ENCODE measurements at places on chromosomes 6 and 20.

GRCh38 chr6:159959976-159960384 is 8.9 kb upstream of the IGF2R start:
- no peak for DNase-seq

DNA sequence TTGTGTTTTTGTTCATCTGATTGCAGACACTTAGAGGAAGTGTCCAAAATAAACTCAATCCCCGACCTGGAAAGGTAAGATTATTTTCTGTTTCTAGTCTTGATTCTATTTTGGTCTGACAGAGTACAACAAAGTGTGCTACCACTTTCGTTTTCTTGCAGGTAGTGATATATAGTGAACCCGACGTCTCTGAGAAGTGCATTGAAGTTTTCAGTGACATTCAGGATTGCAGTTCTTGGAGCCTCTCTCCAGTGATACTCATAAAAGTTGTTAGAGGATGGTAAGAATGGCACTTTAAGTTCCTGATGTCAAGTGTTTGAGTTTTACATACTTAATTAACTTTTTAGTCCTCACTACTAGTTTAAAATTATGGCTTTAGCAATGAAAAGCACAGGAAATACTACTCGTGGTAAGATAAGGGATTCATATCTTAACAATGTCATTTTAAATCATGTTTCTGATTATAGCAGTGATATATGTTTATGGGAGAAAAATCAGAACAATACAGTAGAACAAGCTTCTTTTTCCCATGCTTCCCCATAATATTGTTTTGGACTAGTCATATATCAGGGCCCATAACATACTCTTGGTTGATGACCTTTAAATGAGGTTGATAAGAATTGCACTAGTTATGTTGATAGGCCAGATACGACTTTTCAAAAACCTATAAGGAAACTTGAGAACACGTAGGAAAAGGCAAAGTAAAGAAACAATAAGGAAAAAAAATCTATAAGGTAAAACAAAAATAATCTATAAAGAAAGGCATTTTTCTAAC is 104.0 kb downstream of the RTN4IP1 start:
- no peak for DNase-seq

GRCh38 chr6:46652232-46652602 is 401 bp downstream of the CYP39A1 start:
- no peak for DNase-seq

DNA sequence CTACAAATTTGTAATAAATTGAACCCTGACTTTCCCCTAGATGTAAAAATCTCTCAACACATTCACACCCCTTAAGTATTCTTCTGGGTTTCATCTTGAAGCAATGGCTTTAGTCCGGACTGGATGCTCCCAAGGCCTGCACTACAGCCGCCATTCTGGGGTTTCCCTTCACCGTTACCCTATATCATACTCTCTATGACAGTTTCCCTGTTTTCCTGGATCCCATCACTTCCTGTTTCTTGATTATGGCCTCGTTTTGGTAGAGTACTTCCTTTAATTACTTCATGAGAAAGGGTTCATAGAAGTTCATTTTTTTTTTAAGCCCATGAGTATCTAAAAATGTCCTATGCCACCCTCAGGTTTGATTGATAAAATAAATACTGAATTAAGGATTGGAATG is 11.7 kb downstream of the FIG4 start:
- no peak for DNase-seq

DNA sequence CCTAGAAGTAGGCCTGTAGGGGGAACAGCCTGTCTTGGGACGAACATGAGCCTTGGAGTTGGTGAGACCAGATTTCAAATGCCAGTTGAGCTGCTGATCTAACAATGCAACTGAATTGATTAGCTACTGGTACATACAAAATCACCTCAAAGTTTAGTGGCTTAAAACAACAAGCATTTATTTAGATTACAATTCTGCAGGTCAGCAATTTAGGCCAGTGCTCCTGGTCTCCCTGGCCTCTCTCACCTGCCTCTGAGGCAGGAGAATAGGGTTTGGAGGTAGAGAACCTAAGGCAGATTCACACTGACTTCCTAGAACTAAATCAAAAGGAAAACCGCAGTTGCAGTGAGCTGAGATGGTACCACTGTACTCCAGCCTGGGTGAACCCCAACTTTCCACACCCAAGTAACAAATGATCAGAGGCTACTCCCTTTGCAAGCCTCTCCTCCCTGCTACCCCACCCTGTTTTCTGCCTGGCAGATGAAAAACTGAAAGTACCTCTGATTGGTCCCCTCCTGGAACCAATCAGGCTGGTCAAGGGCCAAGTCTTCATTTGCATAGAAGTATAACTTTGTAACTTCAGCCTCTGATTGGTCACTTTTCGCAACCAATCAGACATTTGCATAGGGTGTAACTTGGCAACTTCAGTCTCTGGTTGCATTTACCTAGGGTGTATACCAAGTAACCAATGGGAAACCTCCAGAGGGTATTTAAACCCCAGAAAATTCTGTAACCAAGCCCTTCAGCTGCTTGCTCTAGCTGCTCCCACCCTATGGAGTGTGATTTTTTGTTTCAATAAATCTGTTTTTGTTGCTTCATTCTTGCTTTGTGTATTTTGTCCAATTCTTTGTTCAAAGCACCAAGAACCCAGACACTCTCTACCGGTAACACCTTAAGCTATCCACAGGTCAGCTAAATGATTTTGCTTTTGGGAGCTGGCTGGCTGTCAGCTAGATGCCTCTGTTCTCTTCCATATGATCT is 8.1 kb upstream of the UBR2 start:
- DNase-seq = no peak

- DNase-seq = no peak
Observed at GRCh38 chr6:110852773-110853172, 21.8 kb upstream of the AMD1 start.

GRCh38 chr6:150702675-150703074 is 103.0 kb downstream of the PLEKHG1 start:
- no peak for DNase-seq

GRCh38 chr6:105402090-105402938 is 568 bp downstream of the PREP start:
- peak; percentile 9 for DNase-seq

- DNase-seq = no peak
Observed at GRCh38 chr6:12137480-12137879, 125.4 kb downstream of the HIVEP1 start.

DNA sequence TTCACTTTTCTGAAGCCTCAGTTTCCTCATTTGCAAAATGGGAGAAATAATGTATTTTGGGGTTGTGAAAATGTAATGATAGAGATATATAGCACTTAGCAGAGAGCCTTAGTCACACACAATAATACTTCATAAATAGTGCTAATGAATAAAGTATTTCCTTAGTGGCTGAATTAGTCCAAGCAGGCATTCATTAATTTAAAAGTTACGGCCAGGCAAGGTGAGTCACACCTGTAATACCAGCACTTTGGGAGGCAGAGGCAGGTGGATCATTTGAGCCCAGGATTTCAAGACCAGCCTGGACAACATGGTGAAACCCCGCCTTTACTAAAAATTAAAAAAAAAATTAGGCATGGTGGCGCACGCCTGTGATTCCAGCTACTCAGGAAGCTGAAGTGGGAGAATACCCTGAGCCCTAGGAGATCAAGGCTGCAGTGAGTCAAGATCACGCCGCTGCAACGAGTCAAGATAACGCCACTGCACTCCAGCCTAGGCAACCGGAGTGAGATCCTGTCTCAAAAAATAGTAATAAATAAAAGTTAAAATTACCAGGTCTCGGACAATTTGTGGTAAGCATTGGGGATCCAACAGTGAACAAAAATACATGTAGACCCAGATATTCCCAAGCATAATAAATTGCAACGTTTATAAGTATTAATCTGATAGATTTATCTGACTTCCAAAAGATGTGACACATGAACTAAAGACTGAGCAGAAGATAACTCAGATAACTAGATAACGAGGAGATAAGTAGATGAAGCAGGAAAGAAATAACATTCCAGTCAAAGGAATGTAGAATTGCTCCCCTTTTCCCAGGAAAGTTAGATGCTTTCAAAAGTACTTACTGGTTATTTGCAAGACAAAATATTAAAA is 2.1 kb upstream of the IBTK start:
- no peak for DNase-seq

GRCh38 chr6:124823240-124824111 is 138.8 kb upstream of the RNF217 start:
- no peak for DNase-seq

DNA sequence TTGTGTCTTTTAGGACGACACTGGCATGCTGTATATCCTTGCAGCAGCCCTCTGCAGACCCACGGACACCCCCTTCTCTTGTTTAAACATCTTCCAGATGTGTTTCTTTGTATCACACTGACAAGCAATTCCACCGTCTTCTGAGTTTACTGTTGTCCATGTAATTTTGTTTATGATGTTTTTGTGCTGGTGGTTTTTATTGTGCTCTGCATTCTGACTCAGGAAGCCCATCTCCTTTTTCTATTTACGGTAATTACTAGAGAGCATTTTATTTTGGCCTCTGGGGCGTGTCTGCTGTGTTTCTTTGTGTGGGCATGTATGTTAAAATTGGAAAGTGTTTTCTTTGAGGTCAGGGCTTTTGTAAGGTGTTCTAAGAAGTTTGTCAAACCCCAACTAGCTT is 111.9 kb downstream of the JARID2 start:
- no peak for DNase-seq

- no peak for DNase-seq
Observed at GRCh38 chr6:11224252-11224965, 8.1 kb downstream of the NEDD9 start.

DNA sequence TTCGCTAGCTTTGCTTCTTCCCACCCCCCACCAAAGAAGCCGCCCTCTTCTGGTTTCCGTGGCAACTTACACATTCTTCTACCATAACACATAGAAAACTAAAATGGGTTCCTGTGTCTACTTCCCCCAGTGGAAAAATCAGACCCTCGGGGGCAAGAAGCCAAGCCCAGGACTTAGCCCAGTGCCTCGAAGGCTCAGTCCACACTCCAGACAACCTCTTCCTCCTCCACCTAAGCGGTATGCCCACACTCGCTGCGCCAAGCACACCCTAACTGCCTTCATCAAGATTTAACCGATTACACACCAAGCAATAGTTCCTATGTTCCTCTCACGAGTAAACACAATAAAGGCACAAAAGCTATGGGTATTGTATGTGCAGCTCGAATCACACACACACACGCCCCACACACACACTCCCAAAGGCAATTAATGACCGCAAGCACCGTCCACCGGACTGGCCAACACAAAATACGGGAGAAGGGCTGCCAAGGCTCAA is 537 bp downstream of the PPIL4 start:
- DNase-seq = peak; percentile 55

- DNase-seq = no peak
Observed at GRCh38 chr6:141914646-141915045, 218.1 kb upstream of the GJE1 start.

DNA sequence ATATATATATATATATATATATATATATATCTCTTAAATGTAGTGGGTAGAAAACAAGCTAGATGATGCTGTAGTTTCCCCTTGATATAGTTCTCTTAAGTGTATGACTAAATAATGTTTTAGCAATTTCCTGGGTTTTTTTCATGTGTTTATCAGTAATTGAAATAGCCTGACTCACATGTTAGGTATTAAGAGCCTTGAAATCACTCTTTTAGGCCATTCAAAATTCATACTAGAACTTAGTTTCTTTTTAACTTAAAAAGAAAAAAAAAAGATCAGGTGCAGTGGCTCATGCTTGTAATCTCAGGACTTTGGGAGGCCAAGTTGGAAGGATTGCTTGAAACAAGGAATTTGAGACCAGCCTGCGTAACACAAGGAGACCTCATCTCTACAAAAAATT is 44.1 kb downstream of the NKX2-4 start:
- no peak for DNase-seq

DNA sequence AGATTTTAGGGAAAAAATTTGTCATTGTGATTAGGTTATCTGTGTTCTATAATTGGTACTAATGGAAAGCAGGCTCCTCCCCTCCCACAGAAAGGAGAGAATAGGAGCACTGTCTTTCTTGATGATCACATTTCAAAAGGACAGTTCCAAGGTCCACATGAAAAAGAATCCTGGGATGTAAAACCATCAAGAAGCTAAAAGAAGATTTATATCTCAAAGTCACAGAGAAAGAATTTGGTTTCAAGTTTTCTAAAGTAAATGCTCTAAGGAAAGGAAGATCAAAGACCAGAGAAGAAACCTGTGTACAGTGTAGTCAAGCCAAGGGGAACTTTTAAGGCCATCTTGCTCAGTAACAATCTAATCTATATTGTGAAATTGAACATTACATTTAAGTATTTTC is 652.7 kb upstream of the HS3ST5 start:
- no peak for DNase-seq

DNA sequence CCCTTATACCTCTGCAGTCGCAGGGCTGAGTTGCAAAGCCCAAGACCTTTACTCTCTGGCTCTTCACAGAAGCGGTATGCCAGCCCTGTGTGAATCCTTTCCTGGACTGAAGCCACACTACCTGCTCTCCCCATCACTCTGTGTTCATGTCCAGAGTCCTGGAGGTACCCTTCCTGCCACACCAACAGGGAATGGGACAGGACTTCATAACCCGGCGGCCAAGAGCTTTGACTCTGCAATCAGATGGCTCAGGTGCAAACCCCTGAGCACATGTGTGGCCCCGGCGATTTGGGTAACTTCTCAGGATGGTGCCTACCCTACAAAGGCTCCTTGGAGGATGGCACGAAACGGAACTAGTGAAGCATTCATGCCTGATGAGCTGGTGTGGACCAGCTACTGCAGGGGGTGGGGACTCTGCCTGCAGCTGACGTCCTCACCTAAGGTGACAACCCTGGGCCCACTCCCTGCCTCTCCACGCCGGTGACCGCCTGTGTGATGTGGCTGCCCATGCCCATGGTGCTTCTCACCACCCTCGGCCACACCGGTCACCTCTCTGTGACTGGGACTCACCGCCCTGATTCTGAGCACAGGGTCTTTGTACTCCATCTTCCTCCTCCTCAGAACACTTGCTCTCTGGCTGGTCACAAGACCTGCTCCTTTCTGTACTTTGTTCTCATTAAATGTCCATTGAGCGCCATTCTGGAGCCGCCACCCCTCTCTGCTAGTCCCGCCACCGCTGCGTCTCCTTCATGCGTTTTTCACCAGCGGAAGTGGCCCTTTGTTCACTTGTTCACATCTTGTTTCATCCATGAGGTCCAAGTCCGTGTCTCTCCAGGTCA is 116.7 kb downstream of the SULF2 start:
- no peak for DNase-seq

- DNase-seq = no peak
Observed at GRCh38 chr6:43203029-43203717, 21.2 kb downstream of the CUL9 start.

DNA sequence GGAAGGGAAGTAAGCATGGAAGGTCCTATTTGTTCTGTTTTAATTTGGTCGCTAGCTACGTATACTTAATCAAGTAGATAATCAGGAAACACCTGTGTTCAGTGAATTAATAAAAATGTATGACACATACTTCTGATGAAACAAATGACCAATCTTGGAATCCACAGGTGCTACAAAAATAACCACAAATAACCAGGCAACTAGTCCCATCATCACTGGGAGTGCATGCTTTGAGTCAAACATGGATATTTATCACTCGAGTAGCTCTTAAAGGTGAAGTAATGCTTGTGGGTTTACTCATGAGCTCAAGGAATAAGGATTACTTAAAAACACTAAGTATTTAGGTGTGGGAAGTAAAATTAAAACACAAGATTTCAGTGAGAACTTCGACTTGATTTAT is 285.6 kb upstream of the ID4 start:
- DNase-seq = no peak

GRCh38 chr6:99780556-99780885 is 173.9 kb downstream of the PRDM13 start:
- DNase-seq = no peak
